ENCODE measurements at places on chromosomes 3 and 15.

GRCh38 chr3:70754314-70754713, 441.9 kb upstream of the MDFIC2 start:
- DNase-seq: no peak

DNA sequence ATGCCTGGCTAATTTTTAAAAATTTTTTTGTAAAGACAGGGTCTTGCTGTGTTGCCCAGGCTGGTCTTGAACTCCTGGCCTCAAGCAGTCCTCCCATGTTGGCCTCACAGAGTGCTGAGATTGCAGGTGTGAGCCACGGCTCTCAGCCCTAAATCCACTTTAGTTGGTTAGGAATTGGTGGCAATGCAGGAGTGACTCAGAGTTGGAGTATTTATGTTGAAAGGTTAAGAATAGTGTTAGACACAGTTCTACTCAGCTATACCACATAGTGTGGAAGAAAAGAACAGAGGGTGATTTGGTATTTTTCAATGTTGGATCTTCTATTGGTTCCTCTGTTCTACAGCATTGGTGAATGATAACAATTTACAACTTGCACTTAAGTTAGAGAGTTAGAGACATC, 7.6 kb downstream of the ZNF639 start:
- no peak for DNase-seq

DNA sequence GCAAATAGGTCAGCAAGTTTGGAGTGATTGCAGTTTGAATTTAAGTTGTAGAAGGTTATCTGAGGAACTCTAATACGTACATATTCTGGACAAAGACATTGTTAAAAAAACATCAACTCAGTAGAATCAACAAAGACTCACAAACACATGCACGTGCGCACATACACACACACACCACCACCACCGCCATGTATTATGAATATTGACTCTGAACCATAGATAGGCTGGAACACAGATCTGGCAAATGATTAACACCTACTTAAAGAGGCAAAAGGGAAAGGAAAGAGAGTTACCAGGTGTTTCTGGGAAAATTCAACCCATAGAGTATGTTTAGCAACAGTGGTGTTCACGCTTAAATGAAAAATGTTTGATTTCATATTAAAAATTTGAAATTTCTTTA, 334.2 kb upstream of the ALCAM start:
- no peak for DNase-seq

GRCh38 chr15:35043373-35044095, 41.6 kb downstream of the NANOGP8 start:
- DNase-seq: no peak

- no peak for DNase-seq
These were observed 51.1 kb downstream of the ATP10A start for GRCh38 chr15:25812073-25812472.

DNA sequence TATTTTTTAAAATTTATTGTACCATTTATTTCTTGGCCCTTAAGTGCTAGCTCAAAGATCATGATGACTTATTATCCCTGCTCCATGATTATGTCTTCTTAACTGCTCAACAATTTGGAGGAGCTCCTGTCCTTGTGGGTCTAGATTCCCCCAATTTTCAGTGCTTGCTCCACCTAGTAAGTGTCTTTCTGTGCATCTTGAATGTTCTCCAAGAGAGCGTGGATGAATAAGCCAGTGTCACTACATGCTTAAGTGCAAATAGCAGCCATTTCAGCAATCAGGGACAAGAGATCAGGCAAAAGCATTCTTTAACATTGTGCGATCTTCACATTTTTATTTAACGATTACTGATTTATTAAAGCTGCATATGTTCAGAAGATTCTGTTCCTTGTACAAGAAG, 99.4 kb downstream of the ALCAM start:
- no peak for DNase-seq

- DNase-seq: no peak
These were observed 119.5 kb downstream of the TMEM108 start for GRCh38 chr3:133157716-133158115.

DNA sequence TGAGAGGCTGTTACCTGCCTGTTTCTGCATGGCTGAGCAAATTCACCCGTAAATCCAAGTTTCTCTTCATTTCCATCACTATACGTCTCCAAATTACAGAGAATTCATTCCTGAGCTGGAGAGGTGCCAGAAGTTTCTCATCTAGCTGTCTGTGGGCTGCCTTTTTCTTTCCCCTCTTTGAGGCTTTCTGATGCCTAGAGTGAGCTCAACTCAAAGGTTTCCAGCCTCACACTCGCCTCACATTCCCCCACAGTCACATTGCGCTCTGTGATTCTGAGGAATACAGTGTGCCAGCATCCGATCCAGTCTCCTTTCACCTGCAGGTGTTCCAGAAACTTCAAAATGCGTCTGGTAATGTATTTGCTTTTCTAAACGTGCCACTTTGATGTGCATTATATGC, 267.2 kb downstream of the MFSD1 start:
- DNase-seq: no peak

GRCh38 chr3:195080125-195080524, 190.8 kb downstream of the XXYLT1 start:
- DNase-seq: no peak

GRCh38 chr3:58234516-58234931, 3.1 kb upstream of the ABHD6 start:
- no peak for DNase-seq

DNA sequence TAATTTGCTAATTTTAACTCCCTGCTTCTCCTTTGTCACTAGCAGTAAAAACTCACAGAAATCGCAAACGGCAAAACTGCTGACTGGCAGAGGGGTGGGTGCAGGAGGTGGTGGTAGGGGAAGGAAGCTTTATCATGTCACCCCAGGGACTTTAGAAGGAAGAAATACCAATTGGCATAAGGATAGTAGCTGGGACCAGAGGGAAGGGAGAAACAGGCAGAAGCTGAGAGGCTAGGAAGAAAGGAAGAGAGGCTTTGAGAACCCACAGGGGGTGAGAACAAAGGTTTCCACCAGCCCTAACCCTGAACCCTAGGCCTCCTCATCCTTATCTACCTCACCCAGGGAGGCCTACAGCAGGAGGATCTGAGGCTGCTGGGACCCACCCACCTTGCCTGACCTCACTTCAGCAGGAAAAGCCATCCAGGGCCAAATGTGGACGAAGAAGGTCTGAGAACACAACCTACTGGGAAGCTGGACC, 10.7 kb downstream of the ITGB5 start:
- no peak for DNase-seq

GRCh38 chr3:25481386-25481785, 53.3 kb downstream of the RARB start:
- no peak for DNase-seq

GRCh38 chr3:196238612-196239560, 22.6 kb downstream of the SLC51A start:
- DNase-seq: no peak

DNA sequence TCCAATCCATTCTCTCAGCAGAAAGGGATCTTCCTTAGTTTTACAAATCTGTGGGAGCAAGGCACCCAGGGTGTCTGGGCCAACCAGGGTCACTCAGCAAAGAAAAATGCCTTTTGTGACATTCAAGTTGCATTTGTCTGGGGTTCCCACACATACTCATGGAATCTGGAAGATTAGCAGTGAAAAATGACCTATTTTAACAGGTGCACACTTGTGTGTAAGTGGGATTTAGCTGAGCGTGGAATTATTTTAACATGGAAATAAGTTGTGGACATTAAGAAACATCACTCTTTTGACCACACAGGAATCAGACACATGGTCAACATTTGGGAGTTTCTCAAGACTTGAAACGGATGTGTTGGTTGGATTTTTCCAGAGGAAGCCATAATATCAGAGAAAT, 234.9 kb downstream of the OPA1 start:
- DNase-seq: no peak

- no peak for DNase-seq
These were observed 772.3 kb downstream of the SI start for GRCh38 chr3:164306042-164306441.

DNA sequence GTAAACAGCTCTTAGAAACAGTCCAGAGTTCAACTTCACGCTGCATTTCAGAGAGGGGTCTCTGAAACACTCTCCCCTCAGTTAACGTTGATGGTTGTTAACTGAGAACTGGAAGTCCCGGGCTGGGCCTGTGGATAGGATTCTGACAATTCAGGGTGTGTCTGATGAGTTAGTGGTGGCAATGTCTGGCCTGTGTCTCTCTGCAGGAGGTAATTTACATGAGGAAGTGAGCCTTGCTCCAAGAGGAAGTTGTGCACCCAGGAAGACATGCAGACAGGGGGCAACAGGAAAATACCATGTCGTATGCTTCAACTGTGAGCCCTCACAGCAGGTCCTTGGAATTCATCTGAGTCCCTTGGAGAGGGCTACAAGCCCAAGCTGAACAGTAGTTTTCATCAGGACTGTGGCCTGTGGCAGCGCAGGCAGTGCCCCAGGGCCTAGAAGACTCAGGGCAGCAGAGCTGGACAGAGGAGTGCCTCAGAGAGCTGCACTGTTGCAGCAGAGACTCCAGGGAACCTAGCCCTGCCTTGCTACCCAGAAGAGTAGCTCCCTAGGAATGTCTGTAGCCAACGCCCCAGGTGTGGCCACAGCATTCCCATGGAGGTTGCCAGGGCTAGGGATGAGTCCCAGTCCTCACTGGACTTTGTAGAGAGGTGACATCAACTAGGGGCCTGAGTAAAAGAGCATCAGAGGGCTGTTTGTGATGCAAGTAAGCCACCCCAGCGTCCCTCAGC, 104.6 kb upstream of the SELENOK start:
- no peak for DNase-seq

GRCh38 chr15:60307034-60307433, 90.8 kb downstream of the ANXA2 start:
- DNase-seq: no peak

- DNase-seq: no peak
These were observed 25.4 kb upstream of the SOX14 start for GRCh38 chr3:137738710-137739109.

GRCh38 chr15:69232144-69232543, 66.6 kb upstream of the PAQR5 start:
- no peak for DNase-seq

GRCh38 chr3:16528581-16528993, 15.1 kb upstream of the RFTN1 start:
- no peak for DNase-seq

- no peak for DNase-seq
These were observed 46.4 kb upstream of the KLF13 start for GRCh38 chr15:31280046-31280830.

DNA sequence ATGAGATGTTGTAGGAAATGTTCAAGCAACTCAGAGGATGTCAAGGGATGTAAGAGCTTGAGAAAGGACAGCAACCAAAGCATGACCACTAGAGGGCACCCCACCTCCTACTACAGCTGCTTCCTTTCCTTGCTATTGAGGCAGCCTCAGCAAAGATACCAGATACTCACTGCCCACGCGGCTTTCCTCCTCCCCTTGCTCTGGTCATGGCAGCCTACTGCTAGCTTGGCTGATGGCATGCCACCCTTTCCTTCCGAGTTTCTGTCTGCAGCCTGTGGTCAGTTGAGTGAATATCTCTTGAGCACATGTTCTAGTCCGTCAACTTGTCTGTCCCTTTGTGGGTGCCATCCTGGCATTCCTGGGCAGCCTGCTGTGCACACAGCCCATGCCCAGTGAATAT, 4.4 kb upstream of the CXCR6 start:
- peak; percentile 92 for DNase-seq

DNA sequence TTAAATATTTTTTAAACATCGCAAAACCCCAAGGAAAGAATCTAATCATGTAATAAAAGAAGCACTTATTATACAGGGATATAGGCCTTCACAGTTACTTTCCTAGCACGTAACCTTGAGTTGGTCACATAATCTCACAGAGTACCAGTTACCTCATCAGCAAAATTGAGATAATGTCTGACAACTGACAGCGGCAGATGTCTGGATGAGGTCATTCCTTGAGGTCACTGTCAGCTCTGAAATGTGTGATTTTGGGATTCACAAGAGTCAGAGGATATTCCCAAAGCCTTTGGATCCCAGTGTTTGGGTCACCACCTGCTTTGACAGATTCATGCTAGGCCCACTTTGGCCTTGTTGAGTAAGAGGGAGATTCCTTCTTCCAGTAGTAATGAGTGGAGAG, 151.4 kb upstream of the SEMA6D start:
- DNase-seq: no peak

- no peak for DNase-seq
These were observed 325.3 kb downstream of the GBE1 start for GRCh38 chr3:81436182-81436581.

GRCh38 chr3:155112661-155113389, 32.7 kb downstream of the MME start:
- no peak for DNase-seq

DNA sequence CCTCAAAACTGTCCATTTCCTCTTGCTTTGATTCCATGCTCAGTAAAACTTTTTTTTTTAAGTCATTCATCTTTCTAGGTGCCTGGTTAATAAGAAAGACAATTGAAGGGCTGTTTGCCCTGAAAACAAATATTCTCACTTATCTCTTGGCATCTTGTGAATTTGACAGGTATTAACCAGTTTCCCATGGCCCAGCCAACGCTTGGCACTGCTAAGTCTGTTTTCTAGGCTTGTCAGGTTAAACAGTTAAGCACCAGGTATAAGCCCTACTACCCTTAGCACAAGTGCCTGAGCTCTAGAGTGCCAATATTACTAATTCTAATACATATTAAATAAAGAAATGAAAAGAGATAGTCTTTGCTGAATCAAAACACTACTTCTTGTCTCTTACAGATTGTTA, 36.3 kb downstream of the PXK start:
- DNase-seq: no peak

GRCh38 chr3:197734667-197735318, 1.9 kb downstream of the RUBCN start:
- no peak for DNase-seq

GRCh38 chr3:112097378-112097777, 11.2 kb downstream of the C3orf52 start:
- peak; percentile 33 for DNase-seq

- no peak for DNase-seq
These were observed 513.6 kb upstream of the KCNMB2 start for GRCh38 chr3:178022599-178022998.

GRCh38 chr15:46815765-46816164, 901.5 kb upstream of the SEMA6D start:
- DNase-seq: no peak

- no peak for DNase-seq
These were observed 29.1 kb upstream of the PDZRN3 start for GRCh38 chr3:73653877-73654276.

DNA sequence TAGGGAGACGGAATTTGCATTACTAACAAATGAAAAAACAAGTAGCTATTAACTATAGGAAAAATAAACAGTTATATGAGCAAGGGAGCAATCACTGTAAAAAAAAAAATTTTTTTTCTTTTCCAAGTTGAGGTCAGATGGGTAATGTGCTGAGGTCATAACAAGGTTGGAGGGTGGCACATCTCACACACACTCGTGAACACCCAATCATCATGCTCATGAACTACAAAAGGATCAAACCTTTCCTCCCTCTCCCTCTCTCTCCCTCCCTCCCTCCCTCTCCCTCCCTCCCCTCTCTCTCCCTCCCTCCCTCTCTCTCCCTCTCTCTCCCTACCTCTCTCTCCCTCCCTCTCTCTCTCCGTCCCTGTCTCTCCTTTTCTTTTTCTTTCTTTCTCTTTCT, 97.9 kb upstream of the CGNL1 start:
- no peak for DNase-seq

- DNase-seq: no peak
These were observed 19.0 kb downstream of the SEMA7A start for GRCh38 chr15:74414603-74415338.

Measured in stimulated activated CD4-positive, alpha-beta T cell treated with anti-CD3 and anti-CD28 coated beads, Interleukin-15, amount 100 ng/mL, for 24 hours (primary cell).